Heart left ventricle (tissue), 16 donors: ENCODE measurements at places on chromosomes 5 and 9. TPM values are rescaled to one million over a fixed set of nuclear protein-coding genes. Genes with fewer than 3 reads are reported as not detected.

DNA sequence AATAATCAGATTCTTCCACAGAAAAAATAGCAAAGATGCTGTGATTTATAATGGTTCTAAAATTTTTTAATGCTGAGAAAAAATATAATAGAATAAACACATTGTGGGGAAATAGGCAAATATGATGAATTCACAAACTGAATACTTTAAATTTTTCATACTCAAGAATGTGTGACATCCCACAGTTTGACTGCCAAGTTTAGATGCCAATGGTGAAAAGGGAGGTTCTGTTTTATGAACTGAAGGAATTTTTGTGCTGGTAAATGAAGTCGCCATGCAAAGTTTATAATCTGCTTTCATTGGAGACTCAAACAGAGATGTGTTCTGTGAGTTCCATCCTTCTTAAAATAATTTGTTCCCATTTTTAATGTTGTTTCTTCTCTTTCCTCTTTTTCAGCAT, 367.5 kb upstream of the ADAMTS16 start:
- DNase-seq: no peak

DNA sequence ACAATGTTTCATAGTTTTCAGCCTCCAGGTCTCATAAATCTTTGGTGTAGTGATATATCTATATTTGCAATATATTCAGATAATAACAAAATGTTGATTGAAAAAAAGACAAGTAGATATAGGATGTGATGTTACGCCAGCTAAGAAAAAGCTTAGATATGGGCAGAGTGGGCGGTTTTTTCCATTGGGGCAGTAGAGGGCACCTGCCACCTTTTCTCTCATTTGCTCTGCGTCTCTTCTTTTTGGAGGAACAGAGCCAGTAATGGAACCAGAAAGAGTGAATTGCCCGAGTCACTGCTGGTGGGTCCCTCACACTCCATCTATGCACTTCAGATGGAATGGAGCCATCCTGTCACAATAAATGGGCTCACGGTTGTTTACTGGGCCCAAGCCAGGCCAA, 62.1 kb upstream of the FANCC start:
- no peak for DNase-seq

- no peak for DNase-seq
Measured at GRCh38 chr5:161051920-161052500, 200.0 kb upstream of the ATP10B start.

- no peak for DNase-seq
Measured at GRCh38 chr5:171624396-171624795, 161.2 kb upstream of the SMIM23 start.

DNA sequence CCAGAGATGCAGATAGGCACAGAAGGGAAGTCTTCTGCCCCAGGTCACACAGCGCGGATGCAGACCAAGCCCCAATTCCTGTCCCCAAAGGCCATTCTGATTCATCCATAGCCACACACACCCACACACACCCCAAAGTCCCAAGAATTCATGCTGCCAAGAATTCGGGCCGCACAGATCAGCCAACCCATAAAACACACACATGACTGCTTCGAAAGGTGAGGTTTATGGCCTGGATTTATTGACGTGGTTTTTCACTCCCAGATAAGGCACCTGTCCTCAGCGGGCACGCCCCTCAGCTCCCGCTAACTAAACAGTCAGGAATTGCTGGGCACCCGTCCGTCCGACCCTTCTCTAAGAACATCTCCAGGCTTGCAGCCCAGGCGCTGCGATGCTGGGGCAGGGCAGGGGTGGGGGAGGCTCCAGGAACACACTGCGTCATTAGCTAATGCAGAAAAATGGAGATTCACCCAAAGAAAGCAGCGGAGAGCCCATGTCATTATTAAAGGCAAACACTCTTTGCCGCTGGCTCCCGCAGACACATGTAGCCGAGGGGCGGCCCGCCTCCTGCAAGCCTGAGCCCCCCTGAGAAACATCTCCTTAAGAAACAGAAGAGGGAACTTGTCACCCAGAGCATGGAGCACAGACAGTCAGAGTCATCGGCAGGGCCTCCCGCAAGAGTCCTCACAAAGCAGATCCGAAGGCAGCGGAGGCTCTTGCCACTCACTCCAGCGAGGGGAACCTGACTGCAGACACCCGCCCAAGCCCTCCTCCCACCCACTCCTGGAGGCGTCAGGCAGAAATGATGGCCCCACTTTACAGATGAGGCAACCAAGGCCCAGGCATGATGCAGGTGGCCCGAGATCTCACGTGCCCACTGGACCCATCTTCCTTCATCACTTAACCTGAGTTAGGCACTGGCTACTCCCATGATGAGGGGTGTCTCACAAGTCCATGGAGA, 19.9 kb downstream of the VAV2 start:
- DNase-seq: no peak

- DNase-seq: peak; percentile 38
Measured at GRCh38 chr5:39520232-39520572, 95.4 kb upstream of the DAB2 start.

DNA sequence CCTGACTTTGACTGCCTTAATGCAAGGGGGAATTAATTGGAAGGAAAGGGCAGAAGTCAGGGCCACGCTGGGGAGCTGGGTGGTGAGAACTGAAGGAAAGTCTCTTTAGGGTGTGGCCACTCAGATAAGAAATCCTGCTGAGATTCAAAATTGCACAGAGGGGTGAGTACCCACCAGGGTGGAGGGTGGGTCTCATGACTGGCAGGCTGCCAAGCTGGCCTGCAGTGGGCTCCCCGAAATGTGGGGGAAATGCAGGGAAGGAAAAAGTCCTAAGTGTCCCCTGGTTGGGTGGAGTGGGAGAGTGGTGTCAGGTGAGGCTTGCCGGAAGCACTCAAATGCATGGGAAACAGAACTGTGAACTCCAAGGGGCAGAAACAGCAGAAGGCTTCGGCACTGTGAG, 24.1 kb downstream of the TSPAN17 start:
- DNase-seq: peak; percentile 42

GRCh38 chr5:142686210-142686734, 382 bp upstream of the FGF1 start:
- DNase-seq: no peak

- DNase-seq: no peak
Measured at GRCh38 chr5:62931153-62931950, 352.7 kb downstream of the LRRC70 start.

- no peak for DNase-seq
Measured at GRCh38 chr5:146813346-146814157, 65.0 kb downstream of the PPP2R2B start.

DNA sequence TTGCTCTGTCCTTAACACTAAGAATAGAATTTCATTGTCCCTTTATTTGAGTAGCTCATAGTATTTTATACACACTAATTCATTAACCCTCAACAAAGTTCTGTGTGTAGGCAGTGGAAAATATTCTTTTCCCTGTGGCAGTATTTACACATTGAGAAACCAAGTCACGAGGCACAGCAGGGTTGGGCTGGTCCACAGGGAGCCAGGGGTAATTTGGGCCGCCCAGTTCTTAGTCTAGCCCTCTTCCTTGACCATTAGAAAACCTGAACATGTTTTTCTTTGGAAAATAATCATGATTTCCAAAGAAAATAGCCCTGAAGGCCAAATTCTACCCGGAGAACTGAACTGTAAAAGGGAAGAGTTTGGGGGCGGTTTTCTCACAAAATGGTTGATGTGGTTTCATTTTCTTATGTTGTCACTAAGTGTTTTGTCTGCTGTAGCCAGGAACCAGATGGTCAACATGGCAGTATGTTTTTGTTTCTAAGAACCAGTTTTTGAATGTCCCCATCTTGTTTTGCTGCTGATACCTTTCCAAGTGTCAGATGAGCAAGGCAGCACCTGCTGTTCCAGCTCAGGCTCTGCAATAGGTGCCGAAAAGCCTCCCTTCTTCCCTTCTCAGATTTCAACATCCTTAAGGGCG, 29.6 kb downstream of the ARHGEF28 start:
- DNase-seq: no peak

DNA sequence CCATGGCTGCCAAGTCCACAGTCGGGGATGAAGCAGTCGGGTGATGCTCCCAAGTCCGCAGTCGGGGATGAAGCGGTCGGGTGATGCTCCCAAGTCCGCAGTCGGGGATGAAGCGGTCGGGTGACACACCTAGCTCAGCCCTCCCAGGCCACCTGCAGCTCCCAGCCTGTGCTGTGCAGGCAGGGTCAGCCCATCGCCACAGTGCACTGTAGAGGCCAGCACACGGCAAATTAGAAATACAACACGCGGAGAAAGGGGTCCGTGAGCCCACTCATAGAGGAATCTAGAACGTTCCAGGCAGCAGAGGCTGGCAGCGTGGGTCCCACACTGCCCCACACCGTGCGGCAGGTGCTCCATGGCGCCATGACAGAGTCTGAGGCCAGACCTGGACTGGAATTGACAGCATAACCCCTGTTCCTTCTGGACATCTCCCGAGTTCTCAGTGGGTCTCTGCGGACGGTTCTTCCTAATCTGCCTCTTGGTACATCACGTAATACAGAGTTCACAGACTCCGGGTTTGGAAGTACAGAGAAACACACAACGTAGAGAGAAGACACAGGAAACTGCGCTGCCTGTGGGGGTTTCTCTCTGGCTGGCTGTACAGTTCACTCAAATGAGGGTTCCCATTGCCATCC, 7.7 kb upstream of the EXOC3 start:
- DNase-seq: no peak

DNA sequence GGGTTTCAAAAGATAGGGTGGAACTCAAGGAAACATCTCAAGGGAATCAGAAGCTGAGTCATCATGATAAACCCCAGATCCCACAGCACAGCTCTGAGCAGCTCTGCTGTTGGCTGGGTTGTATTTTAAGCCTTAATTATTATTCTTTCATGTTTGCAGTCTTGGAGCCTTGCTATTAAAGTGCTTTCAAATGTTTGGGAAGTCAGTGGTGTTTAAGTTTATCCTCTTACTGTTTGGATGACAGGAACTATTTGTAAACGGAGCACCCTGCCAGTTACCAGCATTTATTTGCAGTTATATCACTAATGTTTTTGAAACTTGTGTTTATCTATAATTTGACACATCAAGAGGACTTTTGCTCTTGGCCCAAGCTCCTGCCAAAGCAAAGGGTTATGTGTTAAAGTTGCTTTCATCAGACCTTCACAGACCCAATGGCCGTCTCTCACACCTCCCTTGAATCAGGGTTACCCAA, 141.1 kb upstream of the SPDL1 start:
- no peak for DNase-seq

COL27A1 gene
- polyA plus RNA-seq: 14.2 TPM

COL5A1 gene
- 8.5 TPM for polyA plus RNA-seq

DDX4 gene
- polyA plus RNA-seq: not detected

SLC27A4 gene
- polyA plus RNA-seq: 48.8 TPM

PMPCA gene
- 77.0 TPM for polyA plus RNA-seq

DNAJA1 gene
- polyA plus RNA-seq: 32.6 TPM

SLC6A7 gene
- not detected for polyA plus RNA-seq

PLEKHG4B gene
- not detected for polyA plus RNA-seq

GFI1B gene
- polyA plus RNA-seq: 0.11 TPM

CNTFR gene
- 2.2 TPM for polyA plus RNA-seq

SHISAL2B gene
- polyA plus RNA-seq: not detected

RNF180 gene
- polyA plus RNA-seq: 2.6 TPM
